ENCODE measurements at places on chromosomes 5 and 9.

- no peak for DNase-seq
Observed at GRCh38 chr5:157290981-157291711, 25.2 kb downstream of the CYFIP2 start.

DNA sequence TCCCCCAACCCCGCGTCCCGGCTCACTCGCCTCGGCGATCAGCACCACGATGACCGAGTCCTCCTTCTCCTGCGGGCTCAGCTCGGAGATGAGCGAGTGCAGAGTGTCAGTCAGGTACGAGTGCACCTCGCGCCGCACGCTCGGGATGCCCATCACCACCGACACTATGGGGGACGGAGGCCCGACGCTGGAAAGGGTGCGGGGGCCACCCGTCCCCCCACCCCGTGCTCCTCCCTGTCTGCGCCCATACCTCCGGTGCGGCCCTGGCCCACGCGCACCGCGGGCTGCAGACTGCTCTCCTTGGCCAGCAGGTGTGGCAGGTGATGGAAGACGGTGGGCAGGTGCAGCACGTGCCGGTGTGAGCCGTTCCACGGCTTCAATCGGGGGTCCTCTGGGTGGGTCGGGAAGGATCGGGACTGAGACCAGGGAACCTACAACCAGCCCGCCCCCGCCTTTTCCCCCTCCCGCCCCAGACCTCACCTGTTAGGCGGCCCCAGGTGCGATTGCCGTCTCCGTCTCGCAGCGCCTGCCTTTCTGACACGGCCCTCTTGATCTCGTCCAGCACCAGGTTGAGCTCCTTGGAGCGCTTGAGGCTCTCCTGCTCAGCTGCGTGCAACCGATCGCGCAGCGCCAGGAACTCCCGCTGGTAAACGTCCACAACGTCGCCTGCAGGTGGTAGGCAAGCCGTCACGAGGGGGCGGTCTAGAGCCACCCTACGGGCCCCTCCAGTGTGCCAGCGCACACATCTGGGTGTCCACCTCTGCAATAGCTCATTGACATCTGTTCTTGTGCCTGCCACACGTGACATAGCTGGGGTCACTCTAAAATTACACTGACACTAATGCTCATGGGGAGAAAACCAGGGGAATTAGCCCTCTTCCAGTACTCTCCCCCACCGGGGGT lies 5.1 kb downstream of the MGAT4B start:
- DNase-seq = no peak

DNA sequence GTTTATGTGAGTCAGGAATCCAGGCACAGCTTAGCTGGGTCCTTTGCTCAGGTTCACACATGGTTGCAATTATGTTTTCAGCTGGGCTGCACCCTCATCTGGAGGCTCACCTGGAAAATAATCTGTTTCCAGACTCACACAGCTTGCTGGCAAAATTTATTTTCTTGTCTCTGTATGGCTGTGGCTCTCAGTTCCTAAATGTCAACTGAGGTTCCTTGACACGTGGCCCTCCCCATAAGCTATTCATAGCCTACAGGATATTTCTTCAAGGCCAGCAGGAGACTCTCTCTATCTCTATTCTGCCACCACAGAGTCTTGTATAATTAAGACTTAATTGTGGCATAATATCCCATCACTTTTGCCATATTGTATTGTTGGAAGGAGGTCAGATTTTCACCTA lies 732.0 kb downstream of the CDH18 start:
- no peak for DNase-seq

- no peak for DNase-seq
Observed at GRCh38 chr5:141529873-141530272, 41.0 kb downstream of the PCDHGC5 start.

- DNase-seq = no peak
Observed at GRCh38 chr5:110768138-110768860, 29.5 kb downstream of the SLC25A46 start.

- DNase-seq = no peak
Observed at GRCh38 chr5:53008751-53009150, 19.6 kb downstream of the ITGA2 start.

- no peak for DNase-seq
Observed at GRCh38 chr5:97131139-97131710, 11.2 kb downstream of the LIX1 start.

DNA sequence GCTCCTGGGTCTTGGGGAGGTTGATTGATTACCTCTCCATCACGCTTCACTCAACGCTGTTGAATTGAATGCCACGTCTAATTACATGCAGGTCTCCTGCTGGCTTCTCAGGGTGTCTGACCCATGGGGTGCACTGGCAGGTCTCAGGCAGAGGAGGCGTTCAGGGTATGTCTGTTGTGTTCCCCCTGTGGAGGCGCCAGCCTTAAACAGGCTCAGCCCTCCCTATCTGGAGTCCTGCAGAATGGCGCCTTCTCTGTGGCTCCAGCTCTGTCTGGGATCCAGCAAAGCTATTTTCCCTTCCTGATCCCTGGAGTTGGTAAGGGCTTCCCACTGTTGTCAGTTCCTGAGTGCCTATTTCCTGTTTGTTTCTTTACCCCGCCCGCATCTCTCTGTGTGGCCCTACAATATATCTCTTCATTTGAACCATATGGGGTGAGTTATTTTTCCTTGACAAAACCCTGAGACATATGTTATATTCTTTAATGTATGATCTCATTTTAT lies 150.0 kb downstream of the NTRK2 start:
- DNase-seq = no peak

- no peak for DNase-seq
Observed at GRCh38 chr9:88106492-88106891, 31.8 kb downstream of the SPATA31C2 start.

- no peak for DNase-seq
Observed at GRCh38 chr5:52544738-52545137, 243.0 kb upstream of the ITGA1 start.

GRCh38 chr5:19903611-19904010 lies 84.4 kb downstream of the CDH18 start:
- DNase-seq = no peak

- no peak for DNase-seq
Observed at GRCh38 chr5:157328277-157328912, 62.5 kb downstream of the CYFIP2 start.

GRCh38 chr9:1052365-1053281 lies 2.5 kb downstream of the DMRT2 start:
- DNase-seq = no peak

- DNase-seq = no peak
Observed at GRCh38 chr9:126886034-126886822, 25.8 kb downstream of the ZBTB34 start.

DNA sequence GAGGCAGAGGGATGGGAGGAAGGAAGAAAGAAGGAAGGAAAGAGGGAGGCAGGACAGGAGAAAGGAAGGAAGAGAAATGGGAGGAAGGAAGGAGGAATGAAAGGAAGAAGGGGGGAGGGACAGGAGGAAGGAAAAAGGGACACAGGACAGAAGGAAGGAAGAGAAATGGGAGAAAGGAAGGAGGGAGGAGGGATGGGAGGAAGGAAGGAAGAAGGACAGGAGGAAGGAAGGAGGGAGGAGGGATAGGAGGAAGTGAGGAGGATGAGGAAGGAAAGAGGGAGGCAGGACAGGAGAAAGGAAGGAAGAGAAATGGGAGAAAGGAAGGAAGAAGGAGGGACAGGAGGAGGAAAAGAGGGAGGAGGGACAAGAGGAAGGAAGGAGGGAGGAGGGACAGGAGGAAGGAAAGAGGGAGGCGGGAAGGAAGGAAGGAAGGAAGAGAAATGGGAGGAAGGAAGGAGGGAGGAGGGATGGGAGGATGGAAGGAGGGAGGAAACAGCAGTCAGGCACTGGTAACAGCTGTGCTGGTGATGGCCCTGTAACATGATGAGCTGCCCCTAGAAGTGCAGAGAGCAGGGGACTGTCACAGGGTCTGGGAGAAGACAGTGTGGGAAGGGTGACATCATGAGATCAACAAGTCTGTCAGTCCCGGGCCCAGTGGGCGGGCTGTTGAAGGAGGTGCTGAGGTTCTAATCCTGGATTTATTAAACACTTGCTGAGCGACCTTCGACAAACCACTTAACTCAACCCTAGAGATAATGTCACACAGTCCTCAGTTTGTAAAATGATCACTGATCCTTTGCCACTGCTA lies 10.7 kb upstream of the IRX1 start:
- DNase-seq = no peak

DNA sequence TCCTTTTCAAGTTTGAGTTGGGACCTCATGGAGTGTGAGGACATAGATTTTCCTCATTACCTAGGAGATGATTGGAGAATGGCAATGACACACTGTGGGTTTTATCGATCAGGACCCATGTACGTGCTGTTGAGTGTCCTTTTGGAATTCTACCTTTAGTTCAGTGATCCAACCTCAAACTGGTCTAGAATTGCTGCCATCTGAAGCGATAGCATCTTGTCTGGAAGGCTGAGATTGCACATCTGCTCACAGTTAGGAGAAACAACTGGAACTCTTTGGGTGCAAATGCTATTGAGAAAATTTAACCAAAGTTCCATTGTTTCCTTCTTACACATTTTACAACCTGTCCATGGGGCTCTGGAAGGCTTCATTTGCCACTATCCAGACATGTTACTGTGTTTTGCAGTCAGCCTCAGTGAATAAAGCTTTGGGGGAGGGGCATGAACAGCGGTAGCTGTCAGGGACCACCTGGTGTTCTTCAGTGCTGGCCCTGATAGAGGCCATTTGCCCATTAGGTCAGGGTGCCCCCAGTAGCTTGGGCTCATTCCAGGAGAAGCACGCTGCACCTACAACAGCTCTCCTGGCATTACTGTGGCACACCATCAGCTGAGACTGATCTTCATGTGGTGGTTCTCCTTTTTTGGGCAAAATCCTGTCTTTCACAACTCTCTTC lies 123.1 kb downstream of the PDE8B start:
- DNase-seq = no peak

GRCh38 chr9:112145886-112146285 lies 29.2 kb downstream of the SUSD1 start:
- no peak for DNase-seq

Data from omental fat pad (tissue), 4 donors.